GM19239 (cell line): ENCODE measurements at places on chromosomes 1 and 21.
A peak's percentile ranks its signal among the peaks of the same experiment; 100 is the strongest.

- DNase-seq = no peak
Observed at GRCh38 chr1:156177919-156178654, 15.8 kb upstream of the SLC25A44 start.

DNA sequence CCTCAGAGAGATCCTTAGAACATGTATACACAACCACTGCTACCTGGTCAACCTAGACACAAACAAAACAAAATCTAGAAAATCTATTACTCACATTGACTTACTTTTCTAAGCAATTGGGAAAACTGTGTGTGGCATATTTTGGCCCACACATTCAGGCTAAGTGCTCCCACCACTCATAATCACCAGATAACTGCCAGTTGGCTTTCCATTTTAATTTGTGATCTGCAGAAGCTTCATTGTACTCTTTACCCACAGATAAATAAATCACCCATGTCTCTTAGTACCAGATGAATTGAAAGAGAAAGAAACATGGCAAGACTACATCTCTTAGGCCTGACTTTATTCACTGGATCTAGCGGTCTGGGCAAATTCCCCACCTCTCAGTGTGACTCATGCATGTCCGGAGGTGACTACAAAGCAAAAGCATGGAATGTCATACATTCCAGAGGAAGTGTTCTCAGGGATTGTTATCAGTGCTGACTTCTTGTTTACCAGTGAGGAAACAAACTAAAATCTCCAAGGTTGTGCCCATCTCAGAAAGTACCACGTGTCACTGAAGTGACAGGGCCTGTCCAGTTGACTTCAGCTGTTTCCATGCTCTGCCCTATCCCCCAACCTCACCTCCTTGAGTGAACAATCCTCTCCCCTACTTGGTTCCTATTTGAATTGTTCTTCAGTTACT is 52.4 kb upstream of the BCL10 start:
- no peak for DNase-seq

GRCh38 chr1:48718116-48718630 is 58.5 kb downstream of the BEND5 start:
- no peak for DNase-seq

DNA sequence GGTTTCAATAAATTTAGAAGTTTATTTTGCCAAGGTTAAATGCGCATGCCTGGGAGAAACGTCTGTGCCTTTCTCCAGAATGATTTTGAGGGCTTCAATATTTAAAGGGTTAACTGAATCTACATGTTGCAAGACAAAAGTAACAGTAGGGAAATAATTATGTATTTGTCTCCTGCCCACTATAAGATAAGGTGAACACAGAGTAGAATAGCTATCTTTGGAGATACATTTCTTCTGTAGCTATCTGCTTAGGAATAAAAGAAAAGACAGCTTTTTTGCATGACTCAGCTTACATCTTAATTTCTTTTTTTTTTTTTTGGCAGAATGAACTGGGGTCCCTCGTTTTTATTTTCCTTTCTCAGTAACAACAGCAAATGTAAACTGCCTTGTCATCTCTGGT is 1351.6 kb downstream of the AMY1C start:
- no peak for DNase-seq

- DNase-seq = no peak
Observed at GRCh38 chr1:240294566-240294965, 202.9 kb downstream of the FMN2 start.

- no peak for DNase-seq
Observed at GRCh38 chr21:35850029-35850428, 210.3 kb downstream of the SETD4 start.

DNA sequence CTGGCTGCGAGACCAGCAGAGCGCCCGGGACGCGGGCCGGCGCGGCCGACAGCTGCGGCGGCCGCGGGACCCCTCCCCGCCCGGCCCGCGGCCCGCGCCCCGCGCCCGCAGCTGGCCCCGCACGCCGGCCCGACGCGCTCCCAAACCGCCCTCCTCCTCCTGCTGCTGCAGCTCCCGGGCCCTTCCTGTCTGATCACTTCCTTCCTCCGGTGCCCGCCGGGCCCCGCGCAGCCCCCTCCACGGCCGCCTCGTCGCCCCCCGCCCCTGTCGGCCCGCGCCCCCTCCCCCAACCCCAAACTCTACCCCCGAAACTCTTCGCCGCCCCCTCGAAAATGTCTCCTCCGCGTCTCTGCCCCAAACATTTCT is 594 bp downstream of the LUZP1 start:
- peak; percentile 52 for DNase-seq

DNA sequence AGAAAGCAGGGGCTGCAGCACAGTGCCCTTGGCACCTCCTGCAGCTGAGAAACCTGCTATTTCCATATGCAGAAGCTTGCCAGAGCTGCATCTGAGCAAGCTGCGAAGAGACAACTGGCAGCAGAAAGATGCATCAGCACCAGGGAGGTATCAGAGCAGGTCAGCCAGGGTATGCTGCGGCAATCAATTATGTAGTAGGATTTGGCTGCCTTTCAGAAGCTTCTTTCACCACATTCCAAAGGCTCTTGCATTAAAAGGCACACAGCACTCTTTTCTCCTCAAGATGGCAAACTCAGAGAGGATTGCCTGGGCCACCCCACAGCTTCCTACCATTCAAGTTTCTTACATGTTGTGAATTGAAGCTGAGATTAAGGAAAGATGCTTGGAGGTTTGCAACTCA is 47.6 kb upstream of the RAP1A start:
- no peak for DNase-seq

- no peak for DNase-seq
Observed at GRCh38 chr1:222104694-222105392, 363.0 kb upstream of the DUSP10 start.

DNA sequence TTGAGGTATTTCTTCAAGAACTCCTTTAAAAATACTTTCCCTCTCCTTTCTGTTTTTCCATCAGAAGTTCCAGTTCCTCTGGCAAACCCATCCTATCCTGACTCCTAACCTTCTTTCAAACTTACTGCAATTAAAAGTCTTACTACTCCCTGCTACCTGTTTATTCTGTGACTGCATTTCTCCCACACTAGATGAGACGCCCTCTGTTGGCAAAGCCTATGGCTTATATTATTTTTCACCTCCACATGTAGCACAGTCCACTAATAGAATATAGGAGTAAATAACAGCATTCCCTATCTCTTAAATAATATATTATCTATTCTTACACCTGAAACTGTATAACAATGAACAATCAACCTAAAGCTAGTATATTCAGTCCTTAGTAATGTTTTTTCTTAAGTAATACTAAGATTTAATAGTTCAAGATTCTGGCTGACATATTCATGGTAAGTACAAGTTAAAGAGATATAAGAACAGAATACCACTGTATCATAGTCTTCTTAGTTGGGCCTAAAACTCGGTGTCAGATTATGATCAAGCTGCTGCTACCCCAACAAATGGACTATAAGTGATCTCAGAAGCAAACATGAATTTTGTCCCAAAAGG is 54.8 kb downstream of the RAB3GAP2 start:
- no peak for DNase-seq

GRCh38 chr1:12542616-12543592 is 75.1 kb downstream of the DHRS3 start:
- DNase-seq = no peak

- no peak for DNase-seq
Observed at GRCh38 chr1:51755437-51755836, 123.1 kb downstream of the NRDC start.

DNA sequence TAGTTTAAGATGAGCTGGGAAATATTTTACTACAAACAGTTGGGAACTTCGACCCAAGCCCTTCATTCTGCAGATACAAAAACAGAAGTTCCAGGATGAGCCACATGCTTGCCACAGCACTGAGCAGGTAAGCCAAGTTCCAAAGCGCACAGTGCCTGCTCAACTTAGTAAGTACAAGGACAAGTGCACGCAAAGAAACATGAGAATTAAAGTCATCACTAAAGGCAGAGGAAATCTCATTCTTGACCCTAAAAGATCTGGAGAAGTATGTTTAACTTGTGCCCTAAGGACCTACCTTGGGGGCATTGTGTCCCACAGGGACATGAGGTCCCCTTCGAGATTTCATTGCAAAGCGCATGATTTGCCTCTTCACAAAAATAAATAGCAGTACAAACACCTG is 1.2 kb upstream of the UBAP2L start:
- no peak for DNase-seq

DNA sequence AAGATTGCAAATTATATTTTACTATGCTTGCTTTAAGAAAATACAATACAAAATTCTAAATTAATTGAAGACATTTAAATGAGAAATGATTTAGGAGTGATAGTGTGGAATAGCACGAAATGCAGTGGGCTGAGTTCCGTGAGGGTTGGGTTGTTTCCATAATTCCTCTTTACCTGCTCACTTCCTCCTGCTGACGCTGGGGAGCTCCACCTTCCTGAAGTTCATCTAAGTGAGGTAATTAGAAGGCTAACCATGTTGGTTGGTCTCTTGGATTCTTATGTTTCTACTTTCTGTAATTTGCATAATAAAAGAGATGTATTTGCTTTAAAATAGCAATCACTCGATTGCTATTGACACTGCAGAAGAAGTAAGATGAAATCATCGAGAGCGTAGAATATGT is 4.7 kb downstream of the OR14I1 start:
- DNase-seq = no peak

- DNase-seq = no peak
Observed at GRCh38 chr1:178330848-178331497, 165.8 kb downstream of the CLEC20A start.

DNA sequence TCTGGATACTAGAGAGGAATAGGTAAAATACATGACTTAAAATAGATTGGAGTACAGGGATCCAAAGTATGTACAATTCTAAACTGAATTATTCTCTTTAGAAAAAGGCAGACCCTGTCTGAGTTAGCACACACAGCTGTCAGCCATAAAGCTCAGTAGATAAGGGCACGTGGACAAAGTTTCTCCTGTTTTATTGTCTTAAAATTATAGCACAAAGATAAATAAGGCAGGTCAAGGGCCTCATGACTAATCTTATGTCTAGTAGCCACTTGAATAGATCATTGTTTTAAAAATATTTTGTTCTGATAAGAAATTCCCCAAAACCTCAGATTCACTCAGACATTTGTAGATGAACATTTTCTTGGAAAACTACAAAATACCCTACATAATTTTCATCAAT is 205.2 kb downstream of the ZP4 start:
- DNase-seq = no peak

GRCh38 chr1:193105821-193106177 is 585 bp upstream of the GLRX2 start:
- no peak for DNase-seq

- peak; percentile 14 for DNase-seq
Observed at GRCh38 chr1:246117066-246117791, 389.9 kb downstream of the SMYD3 start.

GRCh38 chr21:44709426-44710293 is 1.7 kb downstream of the TSPEAR start:
- DNase-seq = no peak

DNA sequence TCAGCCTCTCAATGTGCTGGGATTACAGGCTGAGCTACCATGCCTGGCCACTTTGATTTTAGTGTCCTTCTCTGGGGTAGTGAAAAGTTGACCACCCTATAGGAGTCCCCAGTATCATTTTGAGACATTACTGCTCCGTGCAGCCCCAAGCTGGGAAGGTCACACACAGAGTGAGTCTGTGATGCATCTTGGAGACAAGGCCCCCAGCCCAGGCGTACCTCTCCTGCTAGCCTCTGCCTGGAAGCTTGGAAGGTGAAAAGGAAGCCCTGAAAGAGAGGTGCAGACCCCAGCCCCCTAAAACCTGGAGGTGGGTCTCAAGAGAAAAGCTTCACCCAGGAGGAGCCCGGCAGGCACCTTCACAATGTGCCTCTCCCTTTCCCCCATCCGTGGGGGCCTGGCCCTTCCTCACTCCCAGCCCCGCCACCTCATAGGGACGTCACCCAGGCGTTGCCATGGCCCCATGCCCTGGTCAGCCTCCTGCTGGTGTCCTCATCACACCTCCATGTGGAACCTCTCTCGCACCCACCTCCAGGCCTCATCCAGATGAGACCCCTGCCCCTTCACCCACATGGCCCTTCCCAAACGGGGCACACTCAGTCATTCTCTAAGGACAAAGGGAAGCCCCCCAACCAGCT is 5.6 kb upstream of the ARF1 start:
- no peak for DNase-seq

GRCh38 chr1:196002906-196003305 is 605.3 kb downstream of the KCNT2 start:
- no peak for DNase-seq

DNA sequence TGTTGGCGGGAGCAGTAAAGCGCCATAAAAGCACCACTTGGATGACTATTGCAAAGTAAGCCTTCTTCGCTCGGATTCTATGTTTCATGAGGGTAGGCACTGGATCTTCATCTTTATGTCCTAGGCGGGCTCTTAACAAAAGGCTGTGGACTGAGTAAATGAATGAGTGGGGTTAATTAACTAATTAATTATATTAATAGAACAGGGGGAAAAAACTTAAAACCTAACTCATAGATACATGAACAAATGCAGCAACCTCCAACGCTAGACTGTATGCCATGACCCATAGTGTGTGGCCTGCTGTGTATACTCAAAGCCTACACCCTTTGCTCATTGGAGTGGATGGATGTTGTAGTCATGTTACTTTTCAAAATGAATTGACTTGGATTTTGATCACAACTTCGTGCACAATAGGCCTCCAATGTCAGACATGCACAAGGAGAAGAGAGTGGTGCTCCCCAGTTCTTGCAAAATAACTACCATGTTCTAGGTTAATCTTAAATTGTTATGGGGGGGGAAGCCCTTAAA is 417 bp upstream of the GFI1 start:
- no peak for DNase-seq

GRCh38 chr1:205934788-205935187 is 8.5 kb downstream of the SLC26A9 start:
- no peak for DNase-seq
